ENCODE measurements at places on chromosomes 6 and 20. TPM values are rescaled to one million over a fixed set of nuclear protein-coding genes. Genes with fewer than 3 reads are reported as not detected.

The EEF1A2 gene
- total RNA-seq = 359 TPM

The GSTA2 gene
- total RNA-seq = not detected

- no peak for DNase-seq
Observed at GRCh38 chr20:53304146-53304545, 289.5 kb downstream of the ZNF217 start.

- DNase-seq = no peak
Observed at GRCh38 chr6:125188037-125188436, 34.5 kb downstream of the TPD52L1 start.

GRCh38 chr6:113978084-113978675, 7.2 kb upstream of the HDAC2 start:
- DNase-seq = no peak

- DNase-seq = no peak
Observed at GRCh38 chr6:42280966-42281533, 63.4 kb upstream of the MRPS10 start.

- DNase-seq = no peak
Observed at GRCh38 chr6:79296211-79296610, 61.7 kb upstream of the HMGN3 start.

DNA sequence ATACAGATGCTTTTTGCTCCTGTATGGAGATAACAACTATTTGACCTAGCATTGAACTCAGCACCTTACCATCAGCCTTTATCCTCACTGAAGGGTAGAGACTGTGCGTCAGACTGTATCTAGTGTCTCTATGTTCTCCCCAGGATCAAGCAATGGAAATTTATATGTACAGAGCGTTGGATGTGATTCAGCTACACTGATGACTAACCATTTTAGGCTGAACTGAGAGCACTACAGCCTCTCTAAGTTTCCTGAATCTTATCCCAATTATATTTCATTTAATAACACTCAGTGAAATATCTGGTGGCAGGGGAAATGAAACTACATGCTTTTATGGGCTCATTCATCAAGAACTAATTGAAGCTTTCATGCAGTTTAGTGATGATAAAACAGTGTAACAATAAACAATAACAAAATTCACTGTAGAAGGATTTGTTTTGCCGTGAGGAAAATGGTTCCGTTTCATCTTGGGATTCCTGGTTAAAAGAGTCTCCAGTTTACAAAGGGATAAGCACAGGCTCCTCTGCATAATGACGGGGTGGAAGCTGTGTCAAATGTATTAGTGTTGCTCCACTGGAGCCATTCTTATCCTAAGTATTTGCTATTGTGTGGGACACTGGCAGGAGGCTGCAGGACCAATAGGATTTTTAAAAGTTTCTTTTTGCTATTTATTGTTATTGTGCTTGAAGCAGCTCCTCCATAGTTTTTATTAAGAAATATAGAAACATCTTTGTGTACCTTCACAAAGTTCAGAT, 567.6 kb upstream of the MMS22L start:
- DNase-seq = no peak

DNA sequence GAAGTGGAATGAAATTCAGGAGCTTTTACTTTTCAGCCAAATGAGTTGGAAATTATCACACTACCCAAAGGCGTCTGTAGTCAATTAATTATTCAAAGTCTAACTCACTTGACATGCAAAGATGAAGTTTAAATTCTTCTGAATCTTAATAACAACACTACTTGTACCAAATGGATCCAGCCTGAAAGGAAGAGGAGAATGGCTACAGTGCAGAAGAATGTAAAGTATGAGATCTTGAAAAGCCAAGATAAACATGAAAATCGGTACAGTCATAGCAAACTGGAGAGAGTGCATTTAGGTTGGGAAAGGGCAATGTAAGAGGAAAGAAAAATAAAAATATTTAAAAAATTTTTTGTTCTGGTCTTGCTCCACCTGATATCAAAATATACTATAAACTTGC, 195.5 kb downstream of the SIM1 start:
- DNase-seq = no peak

GRCh38 chr6:164825386-164825785, 484.0 kb downstream of the C6orf118 start:
- DNase-seq = no peak

Measured in Calu3 (cell line).